Left renal cortex interstitium (tissue), 4 donors: ENCODE measurements at places on chromosomes 6 and 20. TPM values are rescaled to one million over a fixed set of nuclear protein-coding genes. Genes with fewer than 3 reads are reported as not detected.

The ZBTB12 gene
- polyA plus RNA-seq = 22.4 TPM

The TSBP1 gene
- not detected for polyA plus RNA-seq

The IRF4 gene
- 0.28 TPM for polyA plus RNA-seq

The TDRD6 gene
- 3.4 TPM for polyA plus RNA-seq

The TREML2 gene
- 0.13 TPM for polyA plus RNA-seq

The SNAP91 gene
- polyA plus RNA-seq = 0.28 TPM

The PRL gene
- not detected for polyA plus RNA-seq

The AKAP12 gene
- 159 TPM for polyA plus RNA-seq

The RTN4IP1 gene
- 10.0 TPM for polyA plus RNA-seq

The DEF6 gene
- 5.1 TPM for polyA plus RNA-seq

The HUS1B gene
- not detected for polyA plus RNA-seq

The MCCD1 gene
- 16.0 TPM for polyA plus RNA-seq

The TNFRSF21 gene
- 34.1 TPM for polyA plus RNA-seq

The TBC1D7 gene
- 26.2 TPM for polyA plus RNA-seq

The CLPSL1 gene
- 1.1 TPM for polyA plus RNA-seq

The CST8 gene
- polyA plus RNA-seq = not detected
